HFFc6 (cell line): ENCODE measurements at places on chromosomes 13 and 19. TPM values are rescaled to one million over a fixed set of nuclear protein-coding genes. Genes with fewer than 3 reads are reported as not detected.
A peak's percentile ranks its signal among the peaks of the same experiment; 100 is the strongest.

DNA sequence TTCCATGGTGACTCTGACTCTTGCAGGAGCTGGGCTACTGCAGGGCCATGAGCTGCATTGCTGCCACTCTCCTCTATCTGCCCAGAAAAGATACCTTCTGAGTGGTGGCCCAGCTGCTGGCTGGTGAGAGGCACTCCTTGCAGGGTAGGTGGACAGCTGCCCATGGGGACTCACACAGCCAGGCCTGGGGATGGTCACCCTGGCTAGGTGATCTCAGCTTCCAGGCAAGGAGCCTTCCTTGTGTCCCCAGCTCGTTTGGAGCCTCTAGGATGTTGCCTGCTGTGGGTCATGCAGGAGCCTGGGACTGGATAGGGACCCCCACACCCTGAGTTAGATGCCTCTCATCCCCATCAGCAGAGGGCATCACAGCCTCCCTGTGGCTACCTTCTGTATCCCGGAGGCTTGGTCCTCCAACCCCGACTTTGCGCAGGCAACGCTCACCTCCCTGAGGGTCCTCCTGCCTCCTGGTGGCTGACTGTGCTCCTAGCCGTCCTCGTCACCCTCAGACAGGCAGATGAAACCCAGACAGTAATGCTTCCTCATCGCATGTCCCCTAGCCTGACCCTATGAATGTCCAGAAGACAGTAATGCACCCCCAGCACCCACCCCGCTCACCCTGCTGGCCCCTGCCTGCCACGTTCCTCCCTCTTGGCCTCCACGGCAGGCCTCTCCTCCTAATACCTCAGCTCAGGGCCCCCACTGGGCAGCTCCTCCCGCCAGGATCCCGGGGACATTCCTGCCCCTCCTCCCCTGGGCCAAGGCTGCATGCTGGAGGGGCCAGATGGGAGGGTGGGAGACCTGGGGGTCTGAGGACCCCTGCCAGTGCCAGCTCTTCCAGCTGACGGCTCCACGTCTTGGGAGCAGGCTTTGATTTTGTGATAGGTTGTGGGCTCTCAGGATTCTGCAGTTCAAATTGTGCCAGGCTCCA is 13.6 kb upstream of the ZNF14 start:
- DNase-seq, result no peak

DNA sequence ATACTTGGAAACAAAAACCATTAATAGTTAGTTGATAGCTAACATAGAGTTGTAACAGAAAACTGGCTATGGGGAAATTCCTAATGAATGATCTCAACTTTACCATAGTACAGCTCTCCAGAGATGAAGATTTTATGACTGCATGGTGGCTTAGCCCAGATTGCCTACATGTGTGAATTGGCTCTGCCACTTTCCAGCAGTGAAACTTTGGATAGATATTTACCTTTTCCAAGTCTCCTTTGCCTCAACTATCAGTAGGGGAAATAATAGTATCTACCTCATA is 161.1 kb downstream of the LACC1 start:
- no peak for DNase-seq

- peak; percentile 13 for DNase-seq
Measured at GRCh38 chr19:54684527-54684926, 21.7 kb downstream of the LILRB4 start.

- no peak for DNase-seq
Measured at GRCh38 chr13:107070792-107071191, 502.9 kb upstream of the ARGLU1 start.

DNA sequence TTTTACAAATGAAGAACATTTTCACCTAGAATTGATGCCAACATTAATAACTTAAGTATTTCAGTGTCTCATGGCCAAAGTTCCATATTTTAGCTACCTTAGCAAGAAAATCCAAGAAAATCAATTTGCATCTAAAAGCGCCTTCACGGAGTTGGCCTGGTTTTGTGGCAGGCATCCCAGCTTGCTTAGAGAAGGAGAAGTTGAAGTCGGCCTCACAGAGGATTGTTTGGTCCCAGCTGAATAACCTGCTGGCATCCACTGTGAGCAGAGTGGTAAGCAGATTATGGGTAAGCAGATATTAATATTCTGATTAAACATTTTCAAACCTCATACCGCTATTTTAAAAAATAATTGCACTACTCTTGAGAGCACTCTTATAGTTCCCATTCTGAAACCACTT is 62.3 kb upstream of the STARD13 start:
- no peak for DNase-seq

GRCh38 chr19:21569494-21569865 is 64.1 kb downstream of the ZNF429 start:
- no peak for DNase-seq

- DNase-seq, result no peak
Measured at GRCh38 chr13:55214841-55215345, 1925.8 kb upstream of the PRR20A start.

CLDND2 gene
- total RNA-seq, result 0.60 to 0.97 TPM (median 0.88 TPM) in 3 replicates

SYCN gene
- not detected in 3 replicates for total RNA-seq

CEACAM21 gene
- total RNA-seq, result not detected in 3 replicates

KLF1 gene
- total RNA-seq, result not detected in 3 replicates
